Ascending aorta (tissue), 2 donors: ENCODE measurements at places on chromosomes 5 and 9.

DNA sequence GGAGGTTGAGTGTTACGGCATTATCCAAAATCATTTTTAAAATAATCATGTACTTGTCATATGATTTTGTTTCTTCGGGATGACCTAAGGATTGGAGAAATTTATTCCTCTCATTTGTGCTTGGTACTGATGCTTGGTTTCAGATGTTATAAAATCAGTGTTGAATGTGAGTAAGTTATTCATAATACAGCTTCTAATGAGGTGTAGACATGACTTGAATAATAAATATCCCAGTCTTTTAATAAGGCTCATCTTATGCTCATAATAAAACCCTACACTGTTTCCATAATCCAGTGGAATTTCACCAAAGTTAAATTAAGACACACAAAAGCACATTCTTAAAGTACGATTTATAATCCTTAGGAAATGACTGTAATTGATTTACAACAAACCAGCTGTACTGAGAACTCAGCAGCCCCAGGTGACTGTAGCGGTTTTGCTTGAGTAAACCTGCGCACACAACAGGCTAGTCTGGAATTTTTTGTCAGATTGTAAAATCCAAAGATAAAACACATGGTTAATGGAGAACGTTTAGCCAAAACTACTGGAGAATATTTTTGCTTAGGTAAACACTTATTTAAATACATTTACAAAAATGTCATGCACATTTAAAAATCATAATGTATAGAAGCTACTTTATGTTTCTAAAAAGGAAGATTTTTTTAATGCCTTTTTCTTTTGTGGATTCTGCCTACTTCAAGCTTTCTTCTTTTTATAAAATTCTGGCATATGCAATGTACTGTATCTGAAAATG is 609.8 kb upstream of the GRAMD2B start:
- DNase-seq = no peak

GRCh38 chr5:108420158-108420557 is 38.3 kb upstream of the FBXL17 start:
- no peak for DNase-seq

DNA sequence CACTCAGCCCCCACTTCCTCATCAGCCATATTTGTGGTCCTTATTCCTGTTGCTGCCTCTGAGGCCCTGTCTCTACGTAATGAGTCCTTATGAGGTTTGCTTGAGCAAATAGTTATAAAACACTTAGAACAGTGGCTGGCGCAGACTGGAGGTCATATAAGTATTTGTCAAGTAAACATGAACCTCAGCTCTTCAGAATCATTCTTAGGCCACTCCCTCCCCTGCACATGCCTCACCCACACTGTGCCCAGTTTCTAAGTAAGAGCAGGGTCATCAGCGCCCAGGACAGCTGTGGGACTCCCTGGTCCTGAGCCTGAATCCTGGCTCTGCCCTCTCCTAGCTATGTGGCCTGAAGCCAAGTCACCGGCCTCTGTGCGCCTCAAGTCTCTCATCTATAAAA is 4.0 kb downstream of the ST6GALNAC4 start:
- no peak for DNase-seq

GRCh38 chr9:10366171-10366779 is 246.5 kb downstream of the PTPRD start:
- DNase-seq = no peak

DNA sequence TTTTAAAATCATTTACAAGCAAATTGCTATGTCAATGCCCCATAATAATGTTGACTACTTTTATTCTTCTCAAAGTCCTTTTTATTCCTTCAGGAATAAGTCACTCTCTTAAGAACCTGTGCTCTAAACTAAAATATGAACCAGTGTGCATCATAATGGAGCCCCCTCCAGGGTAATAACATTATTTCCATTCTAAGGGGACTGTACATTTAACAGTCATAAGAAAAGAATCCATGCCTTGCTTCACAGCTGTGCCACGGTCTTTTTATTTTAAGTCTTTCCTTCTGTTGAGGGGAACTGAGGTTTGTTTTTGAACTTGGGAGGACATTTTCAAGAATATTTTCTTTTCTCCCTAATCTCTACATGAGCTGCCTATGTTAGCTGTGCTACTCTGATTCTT is 297.6 kb downstream of the MAN2A1 start:
- no peak for DNase-seq

GRCh38 chr9:138117101-138117750 is 239.6 kb downstream of the CACNA1B start:
- DNase-seq = no peak

- DNase-seq = no peak
Observed at GRCh38 chr9:98162613-98163012, 29.8 kb downstream of the CORO2A start.
